ENCODE measurements at places on chromosomes 3 and 15. TPM values are rescaled to one million over a fixed set of nuclear protein-coding genes. Genes with fewer than 3 reads are reported as not detected.

The IL5RA gene
- total RNA-seq, result not detected

The LYZL4 gene
- total RNA-seq, result not detected

The ALCAM gene
- 133 TPM for total RNA-seq

The FBXL2 gene
- total RNA-seq, result 20.2 TPM

The CCR3 gene
- total RNA-seq, result 0.33 TPM

The HERC2 gene
- total RNA-seq, result 57.7 TPM

The SV2B gene
- not detected for total RNA-seq

The LRRC2 gene
- total RNA-seq, result under 0.01 TPM

The GOLGA6L7 gene
- not detected for total RNA-seq

The CRABP1 gene
- not detected for total RNA-seq

The TMEM108 gene
- total RNA-seq, result not detected

The HCN4 gene
- not detected for total RNA-seq

The CLDN18 gene
- total RNA-seq, result under 0.01 TPM

The SLC2A2 gene
- total RNA-seq, result not detected

The TMIE gene
- total RNA-seq, result not detected

The SNX1 gene
- total RNA-seq, result 49.8 TPM

The BCL6 gene
- 28.9 TPM for total RNA-seq

The EXD1 gene
- total RNA-seq, result not detected

The RTP1 gene
- total RNA-seq, result not detected

The GOLGA8N gene
- total RNA-seq, result 5.2 TPM

The TAGLN3 gene
- total RNA-seq, result 0.87 TPM

The C2CD4A gene
- total RNA-seq, result not detected

The GABRG3 gene
- total RNA-seq, result not detected

The CPA3 gene
- total RNA-seq, result not detected

The LRRC3B gene
- total RNA-seq, result not detected

The PLS1 gene
- total RNA-seq, result 0.33 TPM

The RYR3 gene
- not detected for total RNA-seq

The ALDH1A2 gene
- total RNA-seq, result 2.3 TPM

The ALS2CL gene
- 0.87 TPM for total RNA-seq

The AGBL1 gene
- total RNA-seq, result not detected

The OR5K2 gene
- not detected for total RNA-seq

The SLC24A5 gene
- not detected for total RNA-seq

The RBP2 gene
- total RNA-seq, result not detected

The PP2D1 gene
- total RNA-seq, result not detected

The NEIL1 gene
- 12.9 TPM for total RNA-seq

The TMEM212 gene
- total RNA-seq, result not detected

The RETNLB gene
- total RNA-seq, result not detected

The COL6A5 gene
- not detected for total RNA-seq

The SLC12A8 gene
- 10.9 TPM for total RNA-seq

The VPS39 gene
- 77.6 TPM for total RNA-seq

The SLC22A13 gene
- total RNA-seq, result 1.2 TPM

The PAK2 gene
- total RNA-seq, result 54.0 TPM

The CCDC9B gene
- 39.2 TPM for total RNA-seq

The BFSP2 gene
- not detected for total RNA-seq

The MCTP2 gene
- total RNA-seq, result 19.6 TPM

The SHC4 gene
- 2.0 TPM for total RNA-seq

The TMEM45A gene
- 50.8 TPM for total RNA-seq

The CD86 gene
- total RNA-seq, result not detected

The LRRC34 gene
- 7.9 TPM for total RNA-seq

The STRIT1 gene
- total RNA-seq, result not detected

The EPHB3 gene
- 18.0 TPM for total RNA-seq

The BSN gene
- 0.17 TPM for total RNA-seq

The CCR9 gene
- not detected for total RNA-seq

The LIPC gene
- total RNA-seq, result 1.6 TPM

The FSIP1 gene
- 1.6 TPM for total RNA-seq

The ST8SIA2 gene
- not detected for total RNA-seq
